ENCODE measurements at places on chromosomes 12 and 14.

GRCh38 chr12:54882079-54882478 lies 27.8 kb downstream of the MUCL1 start:
- no peaks in the 10 kb centered on the region for H3K36me3 ChIP-seq
- H3K27me3 ChIP-seq = no peaks in the 10 kb centered on the region
- H3K4me1 ChIP-seq = peaks cover 5% of the 10 kb centered on the region

DNA sequence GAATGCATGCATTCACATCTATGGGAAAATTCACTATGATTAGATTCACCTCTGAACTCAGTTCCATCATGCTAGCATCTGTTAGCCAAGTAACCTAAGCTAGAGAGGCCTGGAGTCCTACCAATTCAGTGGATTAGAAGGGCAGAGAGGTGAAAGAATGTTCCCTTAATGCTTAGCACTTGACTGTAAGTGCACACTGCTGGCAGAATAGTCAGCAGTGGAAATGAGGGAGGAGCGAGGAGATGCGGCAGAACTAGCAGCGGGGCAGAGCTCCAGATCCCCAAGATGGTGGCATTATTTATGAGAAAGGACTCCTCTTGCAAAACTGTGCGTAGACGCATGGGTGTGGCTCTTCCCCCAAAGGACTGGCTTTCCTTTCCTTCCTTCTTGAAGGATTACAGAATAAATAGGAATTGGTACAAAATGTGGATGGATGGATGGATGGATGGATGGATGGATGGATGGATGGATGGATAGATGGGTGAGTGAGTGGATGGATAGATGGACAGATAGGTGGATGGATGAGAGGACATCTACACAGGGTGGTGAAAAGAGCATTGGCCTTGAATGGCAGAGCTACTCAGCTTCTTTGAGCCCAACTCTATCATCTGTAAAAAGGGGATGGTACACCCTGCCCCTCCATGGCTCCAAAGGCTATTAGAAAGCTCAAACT lies 227.2 kb downstream of the CHST11 start:
- no peak for DNase-seq
- H3K36me3 ChIP-seq = no peaks in the 10 kb centered on the region
- no peak overlapping the region for H3K4me3 ChIP-seq
- H3K27me3 ChIP-seq = no peaks in the 10 kb centered on the region

DNA sequence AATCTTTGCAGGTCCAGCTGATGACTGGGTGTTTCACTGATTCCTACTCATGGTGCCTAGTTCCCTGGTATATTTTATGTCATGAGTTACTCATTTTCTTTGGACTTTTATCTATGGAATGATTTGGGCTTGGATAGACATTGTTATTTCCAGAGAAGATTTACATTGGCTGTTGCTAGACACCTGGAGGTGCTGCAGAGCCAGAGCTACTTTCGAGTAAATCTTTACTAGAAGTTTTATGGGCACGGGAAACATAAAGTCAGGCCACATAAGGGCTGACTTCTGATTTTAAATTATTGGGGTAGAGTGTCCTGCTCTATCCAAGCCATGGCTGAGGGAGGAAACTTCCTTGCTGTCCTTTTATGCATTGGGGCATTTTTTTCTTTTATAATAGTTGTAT lies 175.9 kb upstream of the ABCD2 start:
- H3K4me1 ChIP-seq = no peaks in the 10 kb centered on the region
- DNase-seq = no peak
- H3K36me3 ChIP-seq = no peaks in the 10 kb centered on the region
- no peak overlapping the region for H3K4me3 ChIP-seq
- H3K27ac ChIP-seq = no peak overlapping the region
- H3K27me3 ChIP-seq = no peaks in the 10 kb centered on the region

DNA sequence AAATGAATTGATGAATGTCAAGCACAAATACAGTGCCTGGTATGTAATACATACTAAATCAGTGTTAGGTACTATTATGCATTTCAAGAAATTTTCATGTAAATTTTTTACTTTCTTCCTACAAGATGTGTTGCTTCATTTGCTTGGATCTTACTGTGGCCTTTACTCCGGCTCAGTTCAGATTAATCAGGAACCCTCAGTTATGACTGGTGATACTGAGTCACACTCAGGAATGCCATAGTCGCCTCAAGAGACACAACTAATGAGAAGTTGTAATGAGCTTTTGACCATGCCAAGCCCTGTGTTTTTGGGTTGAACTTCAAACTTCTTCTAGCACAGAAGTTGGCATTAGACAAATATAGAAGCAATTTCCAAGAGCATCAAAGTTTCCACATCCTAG lies 96.0 kb downstream of the TGFB3 start:
- no peaks in the 10 kb centered on the region for H3K4me1 ChIP-seq
- no peaks in the 10 kb centered on the region for H3K36me3 ChIP-seq
- no peak overlapping the region for H3K4me3 ChIP-seq
- H3K27me3 ChIP-seq = no peaks in the 10 kb centered on the region

GRCh38 chr12:54262403-54262925 lies 17.5 kb downstream of the CBX5 start:
- no peak overlapping the region for H3K4me3 ChIP-seq

DNA sequence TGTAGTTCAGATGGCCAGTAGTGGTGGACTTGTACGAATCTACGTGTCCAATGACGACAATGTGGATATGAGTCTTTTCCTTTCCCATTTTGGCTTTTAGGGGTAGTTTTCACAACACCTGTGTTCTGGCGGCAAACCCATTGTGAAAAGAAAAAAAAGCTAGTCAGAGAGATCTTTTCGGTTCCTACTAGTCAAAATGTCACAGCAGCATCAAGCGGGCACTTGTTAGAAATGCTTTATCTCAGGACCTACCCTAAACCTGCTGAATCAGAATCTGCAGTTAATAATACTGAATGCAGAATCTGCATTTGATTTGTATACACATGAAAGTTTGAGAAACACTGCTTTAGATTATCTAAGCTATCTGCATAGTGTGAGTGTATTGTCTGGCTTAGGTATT lies 18.3 kb downstream of the AEBP2 start:
- H3K27ac ChIP-seq = no peak overlapping the region
- no peak overlapping the region for H3K4me3 ChIP-seq
- peaks cover 6% of the 10 kb centered on the region for H3K4me1 ChIP-seq
- H3K27me3 ChIP-seq = no peaks in the 10 kb centered on the region
- H3K36me3 ChIP-seq = no peaks in the 10 kb centered on the region

- no peak overlapping the region for H3K27ac ChIP-seq
- H3K36me3 ChIP-seq = no peaks in the 10 kb centered on the region
- H3K4me1 ChIP-seq = no peaks in the 10 kb centered on the region
- no peaks in the 10 kb centered on the region for H3K27me3 ChIP-seq
- H3K4me3 ChIP-seq = no peak overlapping the region
Observed at GRCh38 chr12:32211066-32211899, 104.6 kb downstream of the BICD1 start.

- no peaks in the 10 kb centered on the region for H3K36me3 ChIP-seq
- H3K27ac ChIP-seq = no peak overlapping the region
- no peaks in the 10 kb centered on the region for H3K4me1 ChIP-seq
- DNase-seq = no peak
- H3K27me3 ChIP-seq = no peaks in the 10 kb centered on the region
Observed at GRCh38 chr12:101634724-101635123, 40.0 kb downstream of the MYBPC1 start.

DNA sequence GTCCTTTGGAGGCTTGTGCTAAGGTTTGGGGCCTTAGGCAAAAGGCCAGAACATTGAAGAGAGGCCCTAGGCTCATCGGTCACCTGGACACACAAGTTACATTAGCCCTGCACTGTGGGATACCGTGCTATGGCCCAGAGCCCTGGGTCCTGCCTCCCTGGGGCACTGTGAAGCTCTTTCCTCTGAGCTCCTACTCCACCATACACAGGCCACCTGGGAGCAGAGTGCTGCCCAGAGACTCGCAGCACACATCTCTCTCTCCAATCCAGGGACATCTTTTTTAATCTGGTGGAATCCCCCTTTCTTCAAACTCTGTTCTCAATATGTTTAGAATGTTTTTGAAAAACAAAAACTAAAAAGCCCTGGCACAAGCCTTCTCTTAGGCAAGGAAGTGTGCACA lies 314.2 kb upstream of the RGS6 start:
- no peak for DNase-seq
- no peaks in the 10 kb centered on the region for H3K36me3 ChIP-seq
- H3K27ac ChIP-seq = no peak overlapping the region

DNA sequence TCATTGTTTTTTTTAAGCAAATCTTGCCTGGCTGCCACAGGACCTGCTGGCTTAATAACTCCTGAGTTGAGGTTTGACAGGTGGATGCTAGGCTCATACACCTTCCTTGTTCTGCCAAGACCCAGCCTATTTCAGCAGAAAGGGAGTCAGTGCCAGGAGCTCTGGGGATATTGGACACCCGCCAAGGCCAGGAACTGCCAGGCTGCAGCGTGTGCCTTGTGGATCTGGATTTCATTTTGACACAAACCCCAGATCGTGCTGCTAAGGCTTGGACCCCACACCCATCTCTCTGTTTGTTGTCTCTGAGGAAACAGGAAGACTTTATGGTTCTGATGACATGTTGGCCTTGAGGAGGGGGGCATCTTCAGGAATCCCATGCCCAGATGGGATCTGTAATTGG lies 44.4 kb upstream of the PRIMA1 start:
- H3K4me1 ChIP-seq = no peaks in the 10 kb centered on the region
- no peak overlapping the region for H3K4me3 ChIP-seq
- H3K36me3 ChIP-seq = no peaks in the 10 kb centered on the region
- DNase-seq = no peak
- no peaks in the 10 kb centered on the region for H3K27me3 ChIP-seq
- H3K27ac ChIP-seq = no peak overlapping the region

GRCh38 chr12:30180602-30181001 lies 396.9 kb upstream of the TMTC1 start:
- H3K27me3 ChIP-seq = no peaks in the 10 kb centered on the region
- no peak overlapping the region for H3K27ac ChIP-seq
- H3K4me1 ChIP-seq = no peaks in the 10 kb centered on the region
- no peaks in the 10 kb centered on the region for H3K36me3 ChIP-seq
- DNase-seq = no peak
- H3K4me3 ChIP-seq = no peak overlapping the region

- no peaks in the 10 kb centered on the region for H3K27me3 ChIP-seq
- DNase-seq = no peak
- no peak overlapping the region for H3K27ac ChIP-seq
- no peaks in the 10 kb centered on the region for H3K4me1 ChIP-seq
- no peaks in the 10 kb centered on the region for H3K36me3 ChIP-seq
Observed at GRCh38 chr14:59067127-59067894, 121.2 kb upstream of the DAAM1 start.

DNA sequence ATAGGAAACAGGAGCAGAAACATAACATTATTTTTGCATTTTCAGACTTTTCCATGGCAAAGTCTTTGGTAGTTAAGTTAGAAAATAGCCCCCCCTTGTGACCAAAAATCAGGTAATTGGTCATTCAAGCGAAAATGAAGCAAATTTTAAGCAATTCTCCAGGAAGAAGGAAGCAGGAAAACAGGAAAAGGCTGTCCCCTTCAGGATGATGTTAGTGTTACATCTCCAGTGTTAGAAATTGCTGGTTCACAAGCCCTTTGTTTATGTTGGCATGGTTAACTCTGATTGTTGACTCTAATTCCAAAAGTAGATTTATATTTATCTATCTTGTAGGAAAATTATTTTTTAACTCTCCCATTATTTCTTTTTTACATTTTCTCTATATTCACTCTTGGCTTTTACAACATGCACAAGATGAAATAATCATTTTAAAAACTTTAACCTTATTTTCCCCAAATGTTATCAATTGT lies 18.8 kb upstream of the GAS2L3 start:
- no peaks in the 10 kb centered on the region for H3K36me3 ChIP-seq
- DNase-seq = peak; percentile 85
- no peak overlapping the region for H3K4me3 ChIP-seq
- H3K4me1 ChIP-seq = no peaks in the 10 kb centered on the region

DNA sequence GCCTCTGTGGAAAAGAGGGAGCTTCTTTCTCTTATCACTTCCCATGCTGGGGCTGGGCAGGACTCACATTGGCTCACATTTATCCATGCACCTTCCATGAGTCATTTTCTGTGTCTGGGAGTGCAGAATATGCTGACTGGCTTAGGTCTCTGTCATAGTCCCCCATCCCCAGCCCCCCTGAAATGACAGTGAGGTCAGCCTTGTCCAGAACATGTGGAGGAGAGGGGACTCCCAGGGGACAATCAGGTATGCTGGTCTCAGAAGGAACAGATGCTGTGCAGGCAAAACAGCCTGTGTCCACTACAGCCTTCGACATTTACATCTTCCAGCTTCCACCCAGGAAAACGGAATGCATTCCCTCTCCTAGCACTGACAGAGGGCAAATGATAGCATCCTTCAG lies 35.0 kb downstream of the ADGRD1 start:
- no peak overlapping the region for H3K27ac ChIP-seq
- no peak overlapping the region for H3K4me3 ChIP-seq
- H3K27me3 ChIP-seq = no peaks in the 10 kb centered on the region

DNA sequence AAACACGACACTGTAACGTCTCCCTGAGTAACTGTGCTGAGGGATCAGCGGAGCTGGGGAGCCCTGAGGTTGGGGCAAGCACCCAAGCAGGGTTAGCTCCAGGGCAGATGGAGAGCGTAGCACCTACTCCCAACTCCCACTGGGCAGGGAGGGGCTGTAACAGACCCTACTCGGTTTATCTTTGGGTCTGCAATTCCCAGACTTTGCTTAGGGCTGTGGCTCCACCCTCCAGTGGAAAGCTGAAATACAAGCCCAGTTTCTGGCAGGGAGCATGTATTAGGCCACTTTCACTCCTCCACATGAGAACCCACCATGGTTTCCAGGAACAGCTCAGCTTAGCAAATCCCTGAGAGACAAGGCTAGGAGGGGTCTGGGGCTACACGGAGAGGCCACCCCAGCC lies 17.3 kb upstream of the TC2N start:
- H3K27me3 ChIP-seq = no peaks in the 10 kb centered on the region
- H3K4me1 ChIP-seq = peaks cover under 1% of the 10 kb centered on the region
- H3K4me3 ChIP-seq = no peak overlapping the region
- peaks cover 5% of the 10 kb centered on the region for H3K36me3 ChIP-seq

GRCh38 chr12:91818227-91819131 lies 327.2 kb downstream of the BTG1 start:
- H3K4me1 ChIP-seq = no peaks in the 10 kb centered on the region
- no peaks in the 10 kb centered on the region for H3K27me3 ChIP-seq
- DNase-seq = no peak

DNA sequence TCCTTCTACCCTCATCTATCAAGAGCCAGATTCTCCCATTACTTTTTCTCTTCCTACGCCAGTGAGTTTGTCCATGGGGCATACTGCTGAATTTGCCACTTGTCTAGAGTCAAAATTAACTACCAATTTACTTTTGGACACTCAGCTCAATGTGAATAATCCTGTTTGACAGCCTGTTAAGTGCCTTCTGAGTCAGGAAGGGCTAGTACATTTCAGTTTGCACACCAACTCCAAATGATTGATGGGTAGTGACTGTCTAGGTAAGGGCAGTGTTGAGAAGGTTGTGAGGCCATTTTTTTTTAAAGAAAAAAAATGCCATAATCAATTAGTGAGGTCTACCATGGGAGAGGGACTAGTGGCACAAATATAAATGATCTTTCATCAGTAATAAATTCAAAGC lies 21.8 kb upstream of the TRIM9 start:
- no peaks in the 10 kb centered on the region for H3K27me3 ChIP-seq
- H3K4me3 ChIP-seq = no peak overlapping the region
- no peaks in the 10 kb centered on the region for H3K36me3 ChIP-seq
- no peaks in the 10 kb centered on the region for H3K4me1 ChIP-seq

Measured in left lung (tissue), 14 donors.